Activated CD4-positive, alpha-beta T cell treated with anti-CD3 and anti-CD28 coated beads, Interleukin-2, amount 10 ng/mL, durations not matched to agents 24 days and 14 days (primary cell): ENCODE measurements at places on chromosomes 11 and 22. TPM values are rescaled to one million over a fixed set of nuclear protein-coding genes. Genes with fewer than 3 reads are reported as not detected.

Gene ROBO3
- 6.5 and 7.7 TPM in 2 replicates for total RNA-seq

Gene DCHS1
- 0.35 and 0.36 TPM in 2 replicates for total RNA-seq

Gene CYB5R3
- total RNA-seq = 76.2 and 77.0 TPM in 2 replicates

Gene TBX1
- 0.09 TPM in 1 of 2 replicates, not detected in the other for total RNA-seq

Gene IL17REL
- total RNA-seq = 0.09 and 0.14 TPM in 2 replicates

Gene PVALB
- not detected in 2 replicates for total RNA-seq

Gene TMEM191C
- 0.50 and 0.54 TPM in 2 replicates for total RNA-seq

Gene GRAMD1B
- 117 TPM in 2 replicates for total RNA-seq

- H3K27ac ChIP-seq = no peak overlapping the region
- no peak for DNase-seq
- no peaks in the 10 kb centered on the region for H3K27me3 ChIP-seq
- H3K4me3 ChIP-seq = no peak overlapping the region
Measured at GRCh38 chr11:83827940-83828554, 541.9 kb upstream of the CCDC90B start.

DNA sequence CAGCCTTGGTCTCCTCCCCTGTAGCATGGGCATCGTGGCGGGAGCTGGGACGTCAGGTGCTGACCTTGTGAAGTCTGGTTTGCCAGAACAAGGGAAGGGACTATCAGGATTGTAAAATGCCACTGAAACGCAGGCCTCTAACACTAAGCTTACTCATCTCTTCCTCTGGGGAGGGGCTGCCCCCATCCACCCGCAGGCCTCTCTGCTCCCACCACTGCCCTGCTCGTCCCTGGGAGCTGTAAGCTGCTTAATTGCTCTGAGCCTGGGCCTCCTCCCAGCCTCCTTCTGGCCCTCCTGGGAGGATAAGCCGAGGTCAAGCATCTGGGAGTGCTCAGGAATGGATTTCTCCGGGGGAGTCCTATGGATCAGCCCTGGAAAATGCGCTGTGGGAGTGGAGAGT is 8.4 kb downstream of the SHISAL1 start:
- H3K4me3 ChIP-seq = no peak overlapping the region
- no peaks in the 10 kb centered on the region for H3K36me3 ChIP-seq
- no peak overlapping the region for H3K27ac ChIP-seq
- no peaks in the 10 kb centered on the region for H3K4me1 ChIP-seq

DNA sequence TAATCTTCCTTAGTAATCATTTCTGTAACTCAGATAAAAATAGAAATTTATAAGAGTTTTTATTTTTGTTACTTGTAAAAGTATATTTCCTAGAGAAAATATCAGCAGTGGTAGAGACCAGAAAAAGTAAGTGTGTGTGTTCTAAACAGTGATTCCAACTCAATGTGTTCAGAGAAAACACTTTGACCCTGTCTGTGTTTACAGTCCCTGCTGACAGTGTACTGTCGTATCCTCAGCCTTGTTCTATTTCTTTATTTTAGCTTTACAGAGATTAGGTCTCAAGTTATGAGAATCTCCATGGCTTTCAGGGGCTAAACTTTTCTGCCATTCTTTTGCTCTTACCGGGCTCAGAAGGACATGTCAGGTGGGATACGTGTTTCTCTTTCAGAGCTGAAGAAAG is 10.2 kb downstream of the LYVE1 start:
- H3K27me3 ChIP-seq = peaks cover 21% of the 10 kb centered on the region
- no peak for DNase-seq
- H3K36me3 ChIP-seq = no peaks in the 10 kb centered on the region

DNA sequence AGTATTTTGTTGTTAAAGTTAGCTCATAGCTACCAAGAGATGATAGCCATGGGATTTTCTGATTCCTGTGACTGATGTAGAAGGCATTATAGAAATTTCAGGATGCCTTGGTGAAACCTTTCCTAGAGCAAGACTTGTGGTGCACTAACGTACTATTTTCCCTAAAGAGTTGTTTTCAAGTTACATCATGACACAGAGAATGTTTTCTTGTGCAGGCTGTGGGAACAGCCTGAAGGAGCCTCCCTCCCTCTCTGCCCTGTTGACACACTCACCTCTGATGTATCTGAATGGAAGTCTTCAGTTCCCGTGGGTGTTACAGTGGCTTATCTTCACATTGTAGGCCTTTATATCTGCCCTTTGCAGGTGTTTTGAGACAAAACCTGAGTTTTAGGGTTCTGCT is 121.6 kb downstream of the LDLRAD3 start:
- H3K36me3 ChIP-seq = no peaks in the 10 kb centered on the region
- H3K27ac ChIP-seq = no peak overlapping the region
- H3K4me3 ChIP-seq = no peak overlapping the region
- DNase-seq = no peak
- peaks cover 6% of the 10 kb centered on the region for H3K27me3 ChIP-seq

DNA sequence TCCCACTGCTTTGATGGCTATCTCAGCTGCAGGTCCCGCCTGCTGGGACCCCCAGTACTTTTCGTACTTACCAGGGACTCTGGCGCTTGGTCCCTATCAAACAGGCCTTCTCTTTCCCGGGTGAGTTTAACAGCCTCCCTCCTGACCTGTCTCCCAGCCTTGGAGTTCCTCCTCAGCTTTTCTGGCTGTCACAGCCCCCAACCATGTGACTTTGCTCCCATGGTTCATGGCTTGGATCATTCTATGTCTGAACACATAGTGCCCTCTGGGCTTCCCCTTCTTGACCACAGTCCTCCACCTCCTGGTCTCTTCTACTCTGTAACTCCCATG is 56.9 kb downstream of the PARVA start:
- H3K27ac ChIP-seq = no peak overlapping the region
- no peak overlapping the region for H3K4me3 ChIP-seq

- H3K27me3 ChIP-seq = no peaks in the 10 kb centered on the region
- no peak for DNase-seq
Measured at GRCh38 chr11:134677891-134678551, 266.0 kb upstream of the B3GAT1 start.

- H3K27ac ChIP-seq = no peak overlapping the region
- no peaks in the 10 kb centered on the region for H3K36me3 ChIP-seq
- H3K4me1 ChIP-seq = peaks cover 8% of the 10 kb centered on the region
- DNase-seq = no peak
Measured at GRCh38 chr11:12802418-12803085, 128.3 kb downstream of the TEAD1 start.

GRCh38 chr11:65973439-65974110 is 12.0 kb downstream of the SART1 start:
- H3K4me1 ChIP-seq = peaks cover 2% of the 10 kb centered on the region
- H3K27ac ChIP-seq = no peak overlapping the region
- no peaks in the 10 kb centered on the region for H3K27me3 ChIP-seq
- DNase-seq = no peak
- no peak overlapping the region for H3K4me3 ChIP-seq

GRCh38 chr22:45587638-45588505 is 83.8 kb upstream of the ATXN10 start:
- H3K36me3 ChIP-seq = no peaks in the 10 kb centered on the region
- H3K4me3 ChIP-seq = no peak overlapping the region
- peaks cover 5% of the 10 kb centered on the region for H3K4me1 ChIP-seq
- H3K27me3 ChIP-seq = no peaks in the 10 kb centered on the region

DNA sequence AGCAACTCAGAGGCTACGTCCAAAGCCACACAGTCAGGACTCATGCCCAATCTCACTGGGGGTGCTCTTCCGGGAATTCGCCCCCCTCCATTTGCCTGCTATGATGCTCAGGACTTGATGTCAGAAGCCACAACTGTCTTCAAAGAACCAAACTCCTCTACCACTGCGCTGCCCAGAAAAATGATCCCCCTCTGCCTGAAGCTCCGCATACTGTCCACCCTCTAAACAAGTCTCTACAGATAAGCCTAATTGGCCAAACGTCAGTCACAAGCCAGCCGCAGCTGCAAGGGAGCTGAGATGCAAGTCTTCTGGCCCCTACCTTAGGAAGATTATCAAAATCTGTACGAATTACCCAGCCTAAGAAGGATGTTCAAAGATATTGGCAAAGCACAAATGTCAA is 294.6 kb downstream of the BUD13 start:
- peaks cover 3% of the 10 kb centered on the region for H3K27me3 ChIP-seq
- no peaks in the 10 kb centered on the region for H3K36me3 ChIP-seq
- DNase-seq = no peak
- no peak overlapping the region for H3K27ac ChIP-seq

- no peak overlapping the region for H3K27ac ChIP-seq
- H3K4me1 ChIP-seq = no peaks in the 10 kb centered on the region
- no peaks in the 10 kb centered on the region for H3K36me3 ChIP-seq
- no peak overlapping the region for H3K4me3 ChIP-seq
- H3K27me3 ChIP-seq = no peaks in the 10 kb centered on the region
Measured at GRCh38 chr22:48981371-48982061, 846.2 kb downstream of the BRD1 start.

DNA sequence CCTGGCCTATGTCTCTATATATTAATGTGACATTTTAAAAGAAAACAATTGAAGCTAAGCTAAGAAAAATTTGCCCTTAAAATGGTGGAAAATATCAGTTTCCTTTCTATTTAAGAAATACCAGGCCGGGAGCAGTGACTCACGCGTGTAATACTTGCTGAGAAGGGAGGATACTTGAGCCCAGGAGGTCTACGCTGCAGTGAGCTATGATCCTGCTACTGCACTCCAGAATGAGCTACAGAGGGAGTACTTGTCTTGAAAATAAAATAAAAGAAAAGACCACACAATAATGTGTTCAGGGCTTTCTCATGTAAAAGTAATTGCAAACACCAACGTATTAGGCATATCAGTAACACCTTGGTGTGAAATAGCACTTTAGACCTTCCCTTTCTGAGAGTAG is 1.4 kb upstream of the PRSS23 start:
- H3K4me3 ChIP-seq = peak overlapping the region; percentile 76
- no peak overlapping the region for H3K27ac ChIP-seq
- peaks cover 26% of the 10 kb centered on the region for H3K4me1 ChIP-seq
- DNase-seq = no peak
- no peaks in the 10 kb centered on the region for H3K36me3 ChIP-seq
- peaks cover 40% of the 10 kb centered on the region for H3K27me3 ChIP-seq

GRCh38 chr22:36787204-36787988 is 11.5 kb upstream of the IFT27 start:
- H3K4me1 ChIP-seq = peaks cover 17% of the 10 kb centered on the region
- no peak for DNase-seq
- H3K36me3 ChIP-seq = no peaks in the 10 kb centered on the region
- H3K27me3 ChIP-seq = peaks cover 1% of the 10 kb centered on the region

DNA sequence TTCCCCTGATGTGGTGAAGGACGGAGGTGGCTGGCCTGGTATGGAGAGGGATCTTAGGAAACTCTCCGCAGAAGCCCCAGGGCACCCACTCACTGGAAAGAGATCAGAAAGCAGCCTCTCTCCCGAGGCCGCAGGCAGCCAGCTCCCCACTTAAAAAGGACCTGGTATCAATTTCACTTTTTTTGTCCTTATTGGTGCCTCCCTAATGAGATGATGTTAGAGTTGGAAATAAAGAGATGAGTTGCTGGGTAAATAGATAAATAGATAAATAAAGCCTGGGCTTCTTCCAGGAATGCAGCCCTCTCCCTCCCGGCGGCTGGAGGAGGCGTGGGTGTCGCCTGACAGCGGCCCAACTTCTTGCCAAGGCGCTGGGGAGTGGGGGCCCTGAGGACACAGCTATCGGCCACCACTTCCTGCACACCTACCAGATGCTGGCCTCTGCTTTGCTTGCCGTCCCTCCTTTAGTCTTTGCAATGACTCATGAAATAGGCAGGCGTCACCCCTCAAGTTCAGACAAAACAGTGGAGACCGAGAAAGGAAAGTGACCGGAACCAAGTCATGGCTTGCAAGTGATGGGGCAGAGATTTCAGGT is 42.9 kb downstream of the LINC01488 start:
- no peak for DNase-seq
- H3K4me3 ChIP-seq = no peak overlapping the region
- no peaks in the 10 kb centered on the region for H3K36me3 ChIP-seq
- H3K27me3 ChIP-seq = peaks cover 3% of the 10 kb centered on the region

GRCh38 chr11:19441752-19442553 is 201.2 kb upstream of the E2F8 start:
- H3K27ac ChIP-seq = peak overlapping the region; percentile 65
- peak; percentile 74 for DNase-seq
- peaks cover 38% of the 10 kb centered on the region for H3K27me3 ChIP-seq
- H3K4me3 ChIP-seq = no peak overlapping the region

- H3K27me3 ChIP-seq = peaks cover 47% of the 10 kb centered on the region
- H3K4me1 ChIP-seq = peaks cover 4% of the 10 kb centered on the region
- no peaks in the 10 kb centered on the region for H3K36me3 ChIP-seq
- H3K27ac ChIP-seq = no peak overlapping the region
Measured at GRCh38 chr11:19436932-19437331, 196.2 kb upstream of the E2F8 start.

GRCh38 chr22:28180804-28181731 is 262.0 kb upstream of the PITPNB start:
- H3K4me1 ChIP-seq = no peaks in the 10 kb centered on the region
- H3K27me3 ChIP-seq = peaks cover 9% of the 10 kb centered on the region

DNA sequence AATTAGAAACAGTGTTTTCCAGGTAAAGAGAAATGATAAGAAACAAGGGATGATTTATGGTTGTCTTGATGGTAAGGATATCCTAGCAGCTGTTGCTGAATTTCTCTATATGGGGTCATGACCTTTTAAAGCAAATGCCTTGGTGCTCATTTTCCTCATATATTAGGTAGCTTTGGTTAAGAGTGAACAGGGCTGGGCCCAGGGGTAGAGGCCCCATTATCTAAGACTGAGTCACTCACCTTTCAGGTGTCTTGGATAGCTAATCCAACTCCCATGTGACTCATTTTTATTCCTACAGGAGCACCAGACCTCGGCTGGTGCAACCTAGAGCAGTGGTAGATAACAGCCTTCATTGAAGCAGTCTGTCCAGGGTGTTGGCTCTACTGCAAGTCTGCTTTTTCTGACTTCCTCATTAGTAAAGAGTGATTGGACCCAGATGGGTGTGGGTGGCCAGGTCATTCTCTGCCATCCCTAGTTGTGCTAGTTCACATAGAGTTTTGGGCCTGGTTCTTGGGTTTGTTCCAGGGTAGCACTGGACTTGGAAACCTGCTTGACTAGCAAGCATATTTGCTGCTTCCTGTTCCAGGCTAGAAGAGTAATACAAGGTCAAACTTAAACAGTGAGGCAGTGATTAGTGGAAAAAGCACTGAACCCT is 37.4 kb downstream of the CTNND1 start:
- peaks cover 35% of the 10 kb centered on the region for H3K4me1 ChIP-seq
- DNase-seq = no peak
- peaks cover 22% of the 10 kb centered on the region for H3K36me3 ChIP-seq
